GM13976 (cell line): ENCODE measurements at places on chromosomes 1 and 21.

DNA sequence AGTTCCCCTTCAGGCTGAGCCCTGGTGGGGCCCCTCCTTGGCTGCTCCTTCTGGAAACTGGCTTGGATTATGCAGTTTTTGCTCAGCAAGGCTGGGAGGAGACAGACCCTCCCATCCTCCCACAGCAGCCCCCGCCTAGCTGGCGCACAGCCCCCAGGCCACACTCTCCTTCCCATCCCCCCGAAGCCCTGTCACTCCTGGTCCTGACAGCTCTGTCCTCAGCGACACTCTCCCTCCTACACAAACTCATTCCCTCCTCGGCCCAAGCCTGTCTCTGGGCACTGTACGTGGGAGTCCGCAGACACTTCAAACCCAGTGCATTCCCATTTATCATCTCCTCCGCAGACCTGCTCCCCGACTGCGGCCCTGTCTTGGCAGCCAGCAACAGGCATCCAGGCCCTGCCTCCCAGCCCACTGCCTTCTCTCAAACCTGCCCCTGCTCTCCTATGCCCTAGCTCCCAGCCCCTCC is 25.0 kb upstream of the EPHB2 start:
- DNase-seq = no peak

GRCh38 chr1:24547195-24547594 is 8.7 kb upstream of the NCMAP start:
- DNase-seq = no peak

DNA sequence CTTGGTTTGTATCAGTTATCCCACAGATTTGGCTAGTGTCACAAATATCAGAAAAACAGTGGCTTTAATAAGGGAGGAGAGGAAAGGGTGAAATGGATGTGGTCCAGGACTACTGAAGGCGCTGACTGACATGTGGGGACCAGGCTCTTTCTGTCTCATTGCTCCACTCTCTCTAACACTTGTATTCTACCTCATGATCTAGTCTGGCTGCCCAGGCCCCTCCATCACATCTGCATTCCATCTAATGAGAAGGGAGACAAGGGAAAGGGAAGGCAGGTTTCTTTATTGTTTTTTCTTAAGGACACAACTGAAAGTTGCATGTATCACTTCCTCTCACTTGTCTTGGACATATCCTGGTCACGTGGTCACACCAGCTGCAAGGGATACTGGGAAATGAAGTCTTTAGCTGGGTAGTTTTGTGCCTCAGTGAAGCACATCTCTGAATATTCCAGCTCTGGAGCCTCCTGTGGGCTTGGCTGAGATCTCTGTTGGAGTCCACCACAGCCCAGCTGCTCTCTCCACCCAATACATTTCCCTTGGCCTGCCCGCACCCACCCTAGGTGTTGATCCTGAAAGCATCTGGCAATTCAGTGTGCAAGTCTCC is 42.0 kb upstream of the PADI2 start:
- DNase-seq = no peak

GRCh38 chr1:10649517-10650201 is 146.8 kb downstream of the CASZ1 start:
- no peak for DNase-seq
